Panc1 (cell line): ENCODE measurements at places on chromosomes 11 and 22. TPM values are rescaled to one million over a fixed set of nuclear protein-coding genes. Genes with fewer than 3 reads are reported as not detected.

Gene CEND1
- total RNA-seq, result 15.9 TPM

Gene NUP160
- total RNA-seq, result 46.3 TPM

Gene C11orf91
- total RNA-seq, result 1.3 TPM

Gene USP47
- total RNA-seq, result 39.2 TPM

Gene SSTR3
- 0.08 TPM for total RNA-seq

Gene ADM2
- 3.9 TPM for total RNA-seq

Gene C22orf42
- total RNA-seq, result not detected

Gene TNNI2
- total RNA-seq, result 0.46 TPM

Gene EHBP1L1
- total RNA-seq, result 108 TPM

Gene ZW10
- total RNA-seq, result 31.5 TPM

Gene OR4C11
- not detected for total RNA-seq

Gene CCDC87
- total RNA-seq, result 2.0 TPM

Gene CBLIF
- total RNA-seq, result not detected

Gene PATE1
- total RNA-seq, result not detected

Gene ZNF195
- 79.0 TPM for total RNA-seq
